ENCODE measurements at places on chromosomes 3 and 15.

- DNase-seq, result peak; percentile 77
Measured at GRCh38 chr3:129892857-129893580, 492 bp downstream of the TMCC1 start.

DNA sequence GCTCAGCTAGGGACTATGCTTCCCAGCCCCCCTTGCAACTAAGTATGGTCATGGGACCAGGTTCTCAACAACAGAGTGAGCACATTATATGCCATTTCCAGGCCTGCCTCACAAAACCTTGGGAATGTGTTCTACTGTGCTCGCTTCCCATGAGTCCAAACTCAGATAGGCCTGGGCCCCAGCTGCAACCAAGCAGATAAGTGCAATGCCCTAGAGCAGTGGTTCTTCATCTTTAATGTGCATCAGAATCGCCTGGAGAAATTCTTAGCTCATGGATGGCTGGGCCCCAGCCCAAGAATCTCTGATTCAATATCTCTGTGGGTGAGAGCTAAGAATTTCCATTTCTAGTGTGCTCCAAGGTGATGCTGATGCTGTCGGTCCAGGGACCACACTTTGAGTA lies 27.5 kb upstream of the TBC1D21 start:
- DNase-seq, result no peak

DNA sequence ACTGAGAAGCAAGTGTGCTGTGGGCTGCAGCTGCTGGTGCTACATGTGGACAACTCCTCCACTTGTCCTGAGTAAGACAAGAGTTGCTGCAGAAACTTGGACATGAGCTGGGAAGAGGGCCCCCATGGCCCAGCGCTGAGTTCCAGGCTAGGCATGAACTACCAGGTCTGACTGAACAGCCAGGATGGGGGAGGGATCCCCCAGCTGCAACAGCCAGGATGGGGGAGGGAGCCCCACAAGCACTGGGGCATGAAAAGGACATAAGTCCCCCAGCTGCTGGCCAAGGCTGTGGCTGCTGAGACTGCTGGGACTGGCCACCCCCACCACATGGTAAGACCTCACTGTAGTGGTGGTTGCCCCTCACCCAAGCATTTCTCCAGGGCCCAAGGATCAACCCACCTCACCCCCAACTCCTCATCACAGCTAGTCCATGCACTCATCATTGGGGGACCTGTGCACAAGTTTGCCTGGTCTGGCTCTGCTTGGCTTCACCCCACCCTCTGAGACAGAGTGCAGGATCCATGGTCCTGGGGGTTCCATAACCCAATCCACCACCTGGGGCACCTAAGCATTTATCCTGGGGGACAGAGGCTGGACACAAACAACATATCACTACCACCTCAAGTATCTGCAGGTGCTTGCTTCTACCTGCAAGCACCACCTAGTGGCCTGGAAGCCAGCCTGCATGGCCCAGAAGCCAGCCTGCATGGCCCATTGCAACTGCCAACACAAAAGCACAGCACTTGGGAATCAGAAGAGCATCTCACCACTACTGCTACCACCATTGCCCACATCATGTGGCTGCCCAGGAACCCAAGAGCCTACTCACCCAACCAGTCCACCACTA lies 84.5 kb upstream of the STT3B start:
- no peak for DNase-seq

GRCh38 chr15:62099094-62099601 lies 32.4 kb downstream of the C2CD4A start:
- no peak for DNase-seq

DNA sequence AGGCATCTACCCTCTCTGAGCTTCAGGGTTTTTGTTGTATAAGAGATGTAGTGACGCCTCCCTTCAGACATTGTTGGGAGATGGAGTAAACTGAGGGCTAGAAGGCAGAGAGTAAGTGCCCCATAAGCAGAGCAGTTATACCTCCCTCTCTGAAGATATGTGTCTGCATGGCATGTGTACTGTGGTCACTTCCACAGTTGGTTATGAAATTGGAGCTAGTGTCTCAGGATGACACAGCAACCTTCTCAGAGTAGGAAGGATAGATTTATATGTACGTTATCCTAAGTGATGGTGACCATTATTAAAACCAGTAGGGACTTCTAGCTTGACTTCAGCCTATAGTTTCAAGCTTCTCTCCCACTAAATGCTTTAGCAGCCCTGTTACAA lies 17.9 kb downstream of the PXK start:
- no peak for DNase-seq

DNA sequence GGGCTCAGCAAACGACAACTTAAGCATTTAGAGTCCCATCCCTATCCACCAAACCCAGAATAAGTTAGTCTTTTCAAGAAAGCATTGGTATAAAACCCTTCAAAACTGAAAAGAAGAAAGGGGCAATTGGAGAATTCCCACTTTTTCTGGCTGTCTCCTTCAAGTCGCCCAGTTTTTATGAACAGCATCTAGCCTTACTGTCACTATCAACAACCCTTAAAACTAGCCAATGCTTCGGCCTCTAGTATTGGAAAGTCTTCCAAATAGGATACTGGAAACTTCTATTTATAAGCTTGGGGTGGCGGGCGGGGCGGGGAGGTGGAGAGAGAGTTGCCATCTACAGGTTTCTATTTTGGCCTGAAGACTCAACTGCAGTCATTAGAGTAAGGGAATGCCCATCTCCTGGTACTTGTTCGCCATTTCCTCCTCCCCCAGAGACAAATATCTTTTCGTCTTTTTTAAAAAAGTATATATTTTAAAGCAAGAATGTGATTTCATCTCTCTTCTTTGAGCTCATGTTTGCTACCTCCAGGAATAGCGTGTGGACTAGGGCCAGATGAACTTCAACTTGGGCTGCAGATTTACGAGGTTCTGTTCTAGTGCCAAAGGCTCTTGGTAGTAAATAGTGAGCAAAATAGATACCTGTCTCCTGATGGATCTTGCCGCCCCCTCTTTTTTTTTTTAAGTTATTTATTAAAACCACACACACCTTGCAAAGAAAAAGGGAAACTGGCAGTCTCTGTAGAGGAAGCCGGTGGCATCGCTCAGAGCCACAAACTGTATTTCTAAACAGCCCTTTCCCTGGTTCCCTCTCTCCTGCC lies 2.7 kb downstream of the BCL6 start:
- no peak for DNase-seq

DNA sequence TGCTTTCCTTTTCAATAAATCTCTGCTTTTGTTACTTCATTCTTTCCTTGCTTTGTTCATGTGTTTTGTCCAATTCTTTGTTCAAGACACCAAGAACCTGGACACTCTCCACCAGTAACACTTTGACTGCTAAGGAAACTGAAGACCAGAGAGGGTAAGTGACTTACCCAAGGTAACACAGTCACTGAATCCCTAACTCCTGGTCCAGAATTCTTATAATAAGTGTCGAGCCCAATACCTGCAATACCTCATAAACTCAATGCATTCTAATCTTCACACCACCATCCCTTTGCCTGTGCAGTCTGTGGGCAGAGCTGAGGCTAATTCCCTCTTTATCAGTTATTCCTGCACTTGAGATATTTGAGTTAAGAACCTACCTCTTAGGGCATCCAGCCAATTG lies 237.8 kb downstream of the UACA start:
- no peak for DNase-seq

DNA sequence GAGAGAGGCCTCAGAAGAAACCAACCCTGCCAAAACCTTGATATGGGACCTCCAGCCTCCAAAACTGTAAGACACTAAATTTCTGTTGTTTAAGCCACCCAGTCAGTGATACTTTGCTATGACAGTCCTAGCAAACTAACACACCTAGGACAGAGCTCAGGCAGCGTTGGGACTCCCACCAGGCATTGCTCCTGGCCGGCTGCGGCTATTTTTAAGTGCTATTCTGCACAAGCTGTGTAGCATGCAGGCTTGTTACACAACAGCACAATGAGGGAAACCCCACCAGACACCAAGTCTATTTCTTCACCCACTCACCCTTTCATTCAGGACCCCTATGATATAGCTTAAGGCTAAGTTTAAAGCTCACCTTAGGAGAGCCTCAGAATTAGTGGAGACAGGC lies 47.0 kb upstream of the GNB5 start:
- DNase-seq, result no peak

DNA sequence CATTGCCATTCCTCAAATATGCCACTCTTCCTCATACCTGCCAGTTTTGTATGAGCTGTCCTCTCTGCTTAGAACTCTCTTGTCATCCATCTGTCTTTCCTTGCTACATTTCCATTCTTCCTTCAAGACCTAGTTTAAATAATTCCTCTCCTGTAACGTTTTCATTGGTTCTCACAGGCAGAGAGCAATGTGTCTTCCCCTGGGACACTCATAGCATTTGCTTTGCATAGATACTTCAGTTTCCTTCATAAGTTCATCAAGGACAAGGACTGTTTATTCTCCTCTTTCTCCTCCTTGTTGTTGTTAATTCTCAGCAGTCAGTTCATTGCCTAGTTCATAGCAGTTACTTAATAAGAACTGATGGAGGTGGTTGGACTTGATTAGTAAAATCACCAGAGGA lies 10.5 kb downstream of the NR2C2 start:
- DNase-seq, result no peak

DNA sequence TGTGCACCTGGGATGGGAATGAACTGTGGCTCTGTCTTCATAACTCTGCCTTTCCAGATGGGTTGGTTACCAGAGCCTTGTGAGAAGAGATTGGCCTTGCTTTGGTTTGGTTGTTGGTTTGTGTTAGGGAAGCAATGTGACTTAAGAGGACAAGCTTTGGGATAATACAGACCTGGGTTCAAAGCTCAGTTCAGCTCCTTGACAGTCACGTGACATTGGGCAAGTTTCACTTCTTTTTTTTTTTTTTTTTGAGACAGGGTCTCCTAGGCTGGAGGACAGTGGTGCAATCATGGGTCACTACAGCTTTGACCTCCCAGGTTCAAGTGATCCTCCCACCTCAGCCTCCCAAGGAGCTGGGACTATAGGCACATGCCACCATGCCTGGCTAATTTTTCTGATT lies 42.7 kb downstream of the CORO2B start:
- DNase-seq, result no peak

DNA sequence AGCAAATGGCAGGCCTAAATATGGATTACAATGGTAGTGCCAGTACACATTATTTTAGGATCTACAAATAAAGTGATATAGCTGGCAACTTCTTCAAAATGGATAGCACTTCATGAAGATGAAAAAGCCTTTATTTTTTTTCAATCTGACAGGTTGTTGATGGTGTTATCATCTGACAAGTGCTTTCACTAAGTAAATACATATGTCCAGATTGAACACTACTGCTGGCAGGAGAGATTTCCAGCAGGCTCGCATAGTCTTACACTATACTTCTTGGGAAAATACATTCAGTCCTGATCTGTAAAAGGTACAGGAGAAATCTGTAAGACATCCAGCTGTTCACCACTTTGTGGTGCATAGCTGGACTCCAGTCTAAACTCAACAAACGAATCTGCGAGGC lies 50.9 kb upstream of the ALCAM start:
- DNase-seq, result no peak

Measured in nephron progenitor cell (in vitro differentiated cells).